ENCODE measurements at places on chromosomes 11 and 22.
A peak's percentile ranks its signal among the peaks of the same experiment; 100 is the strongest.

DNA sequence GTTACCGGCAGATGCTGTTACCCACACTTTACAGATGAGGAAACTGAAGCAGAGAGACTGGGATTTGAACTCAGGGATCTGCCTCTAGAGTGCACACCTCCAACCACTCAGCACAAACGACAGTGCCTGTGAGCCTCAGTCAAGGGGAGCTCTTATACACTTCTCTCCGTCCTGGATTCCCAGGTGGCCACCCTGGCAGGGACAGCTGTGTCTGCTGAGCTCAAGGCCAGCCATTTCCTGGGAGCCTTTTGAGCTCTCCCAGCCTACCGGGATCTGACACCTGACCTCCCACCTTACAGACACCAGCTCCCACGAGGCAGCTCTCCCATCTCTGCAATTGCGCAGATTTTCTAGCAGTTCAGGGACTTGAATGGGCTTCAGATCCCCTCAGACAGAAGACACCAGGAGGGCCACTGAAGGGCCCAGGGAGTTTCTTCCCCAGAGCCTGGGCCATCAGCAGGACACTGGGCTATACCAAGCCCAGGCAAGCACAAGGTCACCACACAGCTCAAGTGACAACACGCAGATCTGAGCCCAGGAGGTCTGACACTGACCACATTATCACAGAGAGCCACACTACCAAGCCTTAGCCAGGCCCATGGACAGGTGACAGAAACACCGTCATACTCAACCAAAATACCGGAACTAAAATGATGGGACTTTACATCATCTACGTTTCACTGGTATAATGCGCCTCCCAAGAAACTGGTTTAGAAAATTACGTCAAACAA lies 17.1 kb downstream of the PDGFB start:
- no peak for DNase-seq

GRCh38 chr11:67303835-67304411 lies 593 bp downstream of the SSH3 start:
- peak; percentile 75 for DNase-seq

GRCh38 chr11:44893308-44893822 lies 57.3 kb downstream of the TP53I11 start:
- DNase-seq: no peak

- DNase-seq: no peak
Measured at GRCh38 chr11:69812946-69813345, 6.3 kb downstream of the FGF3 start.

- DNase-seq: no peak
Measured at GRCh38 chr11:123393312-123393927, 36.6 kb upstream of the GRAMD1B start.

DNA sequence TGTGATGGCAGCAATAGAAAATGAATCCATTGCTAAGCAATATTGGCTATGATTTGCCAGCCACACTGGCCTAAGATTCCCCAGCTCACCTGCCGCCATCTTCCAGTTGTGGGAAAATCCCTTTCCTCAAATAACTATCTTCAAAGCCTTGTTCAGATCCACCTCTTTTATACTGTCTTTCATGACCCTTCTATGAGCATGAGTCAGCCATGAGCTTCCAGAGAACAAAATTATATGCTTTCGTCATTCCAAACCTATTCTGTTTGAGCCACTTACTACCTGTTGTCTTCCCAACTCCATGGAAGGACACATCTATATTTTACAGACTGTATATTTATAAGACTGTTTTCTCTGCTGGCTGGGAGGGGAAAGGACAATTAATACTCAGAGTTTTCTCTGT lies 25.0 kb upstream of the PRSS23 start:
- no peak for DNase-seq

DNA sequence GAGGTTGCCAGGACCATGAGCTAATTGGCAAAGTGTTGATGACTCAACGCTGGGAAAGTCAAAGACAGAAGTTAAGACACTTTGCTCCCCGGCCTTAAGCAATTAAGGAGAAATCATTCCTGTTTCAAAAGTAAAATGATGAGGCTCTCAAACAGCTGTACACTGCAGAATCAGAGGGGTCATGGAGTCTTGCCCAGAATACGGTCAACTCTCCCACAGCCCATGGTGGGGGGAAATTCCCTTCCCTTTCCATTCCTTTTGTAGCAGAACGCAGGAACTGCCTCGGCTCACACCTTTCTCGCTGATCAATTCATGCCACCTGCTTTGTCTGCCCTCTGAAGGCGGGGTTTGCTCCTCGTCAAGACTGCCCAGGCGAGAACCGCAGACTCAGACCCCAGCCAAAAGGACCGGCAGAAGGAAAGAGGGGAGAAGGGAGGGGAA lies 52.8 kb downstream of the MN1 start:
- peak; percentile 42 for DNase-seq

DNA sequence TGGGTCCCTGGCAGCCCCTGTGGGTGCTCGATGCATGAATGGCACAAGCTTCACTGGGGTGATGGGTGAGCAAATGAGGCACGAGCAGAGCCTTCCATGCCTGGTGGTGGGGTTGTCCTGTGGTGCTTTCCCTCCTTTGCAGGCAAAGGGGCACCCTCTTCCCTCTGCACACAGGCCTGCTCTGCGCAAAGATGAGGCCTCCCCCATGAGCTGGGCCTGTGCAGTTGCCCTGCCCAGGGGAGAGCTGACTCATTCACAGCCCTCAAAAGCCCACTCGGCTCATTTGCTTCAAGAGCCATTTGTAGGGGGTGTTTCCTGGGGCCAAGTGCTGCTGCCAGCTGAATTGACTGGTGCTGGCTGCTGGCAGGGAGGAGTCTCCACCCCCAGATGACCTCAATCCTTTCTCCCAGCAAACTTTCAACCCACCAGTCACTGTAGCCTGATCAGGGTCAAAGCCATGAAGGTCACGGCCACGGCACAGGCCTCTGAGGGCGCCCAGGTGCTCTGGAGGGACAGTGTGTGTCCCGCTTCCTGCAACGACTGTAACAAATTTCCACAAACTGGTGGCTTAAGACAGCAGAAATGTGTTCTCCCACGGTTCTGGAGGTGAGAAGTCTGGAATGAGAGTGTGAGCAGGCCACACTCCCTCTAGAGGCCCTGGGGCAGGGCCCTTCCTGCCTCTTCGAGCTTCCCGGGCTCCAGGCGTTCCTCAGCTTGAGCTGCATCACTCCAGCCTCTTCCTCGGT lies 48.8 kb upstream of the ANO1 start:
- DNase-seq: peak; percentile 55

GRCh38 chr11:57896361-57897145 lies 127.1 kb upstream of the OR9Q1 start:
- DNase-seq: no peak

DNA sequence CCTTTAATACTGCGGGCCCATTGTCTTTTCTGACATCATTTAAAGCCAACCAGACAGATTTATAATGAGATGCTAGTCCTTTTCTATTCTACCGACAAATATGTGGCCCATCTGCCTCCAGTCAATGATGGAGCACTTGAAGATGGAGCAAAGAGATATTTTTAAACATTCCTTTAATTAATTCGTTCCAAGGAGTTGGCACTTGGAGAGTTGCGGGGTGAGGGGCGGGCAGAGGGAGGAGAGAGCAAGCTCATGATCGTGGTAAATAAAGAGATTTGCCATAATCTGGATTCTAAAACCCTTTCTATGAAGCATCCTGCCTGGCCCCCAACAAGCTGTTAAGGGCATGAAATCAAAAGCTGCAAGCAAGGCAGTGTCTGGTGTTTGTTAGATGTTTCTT lies 5.0 kb downstream of the SLC1A2 start:
- no peak for DNase-seq

DNA sequence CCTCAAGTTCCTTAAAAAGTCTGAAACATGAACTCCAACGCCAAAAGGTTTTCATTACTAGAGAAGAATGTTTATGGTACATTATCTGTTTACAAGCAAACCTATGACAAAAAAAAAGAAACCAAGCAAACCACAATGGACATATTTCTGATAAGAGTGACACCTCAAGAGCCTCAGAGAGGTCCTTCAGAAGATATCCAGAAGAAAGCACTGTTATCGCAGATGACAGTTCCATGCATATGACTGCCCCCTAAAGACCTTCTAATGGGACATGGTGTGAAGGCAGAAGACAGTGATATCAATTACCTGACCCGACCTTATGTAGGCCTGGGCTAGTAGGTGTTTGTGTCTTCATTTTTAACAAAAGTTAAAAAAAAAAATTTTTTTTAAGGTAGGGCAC lies 3.1 kb downstream of the HDHD5 start:
- no peak for DNase-seq

DNA sequence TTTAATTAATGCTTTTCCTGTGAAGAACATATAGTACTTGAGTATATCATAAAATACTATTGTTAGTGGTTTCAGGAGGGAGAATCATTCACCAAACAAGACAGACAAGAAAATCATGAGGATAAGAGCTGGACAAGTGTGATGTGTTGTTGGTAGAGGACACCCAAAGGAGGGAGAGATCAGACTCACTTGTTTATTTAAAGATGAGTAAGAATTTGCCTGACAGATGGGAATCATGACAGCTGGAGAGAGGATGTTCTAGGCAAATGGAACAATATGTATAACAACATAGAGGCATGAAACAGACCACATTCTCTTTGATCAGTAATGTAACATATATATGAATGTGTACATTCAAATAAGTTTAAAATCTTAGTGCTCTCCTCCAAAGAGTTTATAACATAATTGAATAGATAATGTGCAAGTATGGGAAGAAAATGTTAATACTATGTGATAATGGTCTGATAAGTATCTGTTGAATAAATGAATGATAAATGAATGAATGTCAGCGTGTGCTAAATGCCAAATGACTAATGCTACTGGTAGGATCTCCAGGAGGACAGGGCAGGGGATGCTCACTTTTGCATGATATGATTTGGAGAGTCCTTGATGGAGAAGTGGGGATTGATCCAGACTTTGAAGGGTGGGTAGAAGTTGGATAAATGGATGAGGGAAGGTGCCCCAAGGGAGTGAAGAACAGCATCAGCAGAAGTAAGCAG lies 228.9 kb upstream of the SORL1-AS1 start:
- DNase-seq: no peak

- DNase-seq: peak; percentile 93
Measured at GRCh38 chr11:119338318-119338890, 2.3 kb downstream of the C1QTNF5 start.

GRCh38 chr11:102497061-102497460 lies 33.5 kb downstream of the MMP7 start:
- no peak for DNase-seq

GRCh38 chr11:11296434-11296833 lies 56.6 kb downstream of the CSNK2A3 start:
- DNase-seq: no peak

DNA sequence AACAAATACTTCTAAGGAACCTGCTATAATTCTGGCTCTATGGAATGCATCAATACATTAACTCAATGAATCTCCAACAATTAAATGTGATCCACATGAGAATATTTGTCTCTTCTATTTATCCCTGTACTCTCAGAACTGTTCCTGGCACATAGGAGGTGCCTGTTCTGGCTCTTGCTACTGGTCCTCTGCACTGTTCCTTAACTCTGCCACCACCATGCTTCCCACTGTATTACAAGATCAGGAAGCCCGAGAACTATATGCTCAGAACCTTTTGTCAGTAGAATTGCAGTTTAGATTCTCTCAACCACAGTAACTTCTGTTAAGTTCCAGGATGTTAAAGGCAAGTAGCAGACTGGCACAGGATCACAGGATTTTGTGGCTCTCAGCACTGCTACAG lies 376.3 kb upstream of the CCDC90B start:
- no peak for DNase-seq

GRCh38 chr22:36930041-36930935 lies 16.9 kb downstream of the CSF2RB start:
- no peak for DNase-seq

GRCh38 chr11:61951484-61952135 lies 1.5 kb downstream of the BEST1 start:
- no peak for DNase-seq

DNA sequence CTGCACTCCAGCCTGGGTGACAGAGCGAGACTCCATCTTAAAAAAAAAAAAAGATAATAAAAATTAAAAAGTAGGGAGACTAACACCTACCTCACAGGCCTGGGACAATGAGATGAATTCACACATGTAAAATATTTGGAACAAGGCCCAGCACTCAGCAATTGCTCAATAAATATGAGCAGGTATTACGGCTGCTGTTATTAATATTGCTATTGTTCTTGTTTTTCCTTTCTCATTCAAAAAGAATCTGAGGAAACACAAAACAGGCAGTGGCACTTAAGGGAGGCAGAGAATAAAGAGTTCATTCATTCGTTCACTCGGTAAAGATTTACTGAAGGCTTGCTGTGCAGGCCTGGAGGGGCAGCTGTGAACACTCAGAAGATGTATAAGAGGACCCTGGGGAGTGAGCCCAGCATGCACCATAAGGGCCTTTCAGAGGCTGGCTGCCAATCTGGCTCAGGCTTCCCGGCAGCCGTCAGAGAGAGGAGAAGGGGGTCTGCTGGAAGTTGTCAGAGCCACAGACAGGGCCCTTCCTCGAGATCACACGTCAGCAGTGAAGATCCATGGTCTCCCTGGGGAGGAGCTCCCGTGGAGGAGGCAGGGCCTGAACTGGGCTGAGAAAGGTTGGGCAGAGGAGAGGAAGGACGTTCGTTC lies 51.6 kb upstream of the TCF20 start:
- DNase-seq: peak; percentile 68

DNA sequence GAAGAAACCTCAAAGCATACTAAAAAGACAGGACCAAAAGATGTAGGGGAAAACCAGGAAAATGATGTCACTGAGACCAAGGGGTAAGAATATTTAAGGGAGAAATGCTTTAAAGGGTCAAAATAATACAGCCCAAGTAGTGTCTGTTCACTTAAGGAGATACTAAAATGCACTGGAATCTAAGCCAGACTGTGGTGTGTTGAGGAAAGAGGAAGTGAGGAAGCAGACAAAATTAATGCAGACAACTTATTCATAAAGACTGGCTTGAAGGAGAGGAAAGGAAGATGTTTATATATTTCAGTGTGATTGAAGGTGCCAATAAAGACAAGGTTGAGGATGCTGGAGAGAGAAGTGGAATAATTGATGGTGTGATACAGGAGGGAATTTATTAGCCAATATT lies 15.7 kb downstream of the ZNF215 start:
- DNase-seq: no peak

DNA sequence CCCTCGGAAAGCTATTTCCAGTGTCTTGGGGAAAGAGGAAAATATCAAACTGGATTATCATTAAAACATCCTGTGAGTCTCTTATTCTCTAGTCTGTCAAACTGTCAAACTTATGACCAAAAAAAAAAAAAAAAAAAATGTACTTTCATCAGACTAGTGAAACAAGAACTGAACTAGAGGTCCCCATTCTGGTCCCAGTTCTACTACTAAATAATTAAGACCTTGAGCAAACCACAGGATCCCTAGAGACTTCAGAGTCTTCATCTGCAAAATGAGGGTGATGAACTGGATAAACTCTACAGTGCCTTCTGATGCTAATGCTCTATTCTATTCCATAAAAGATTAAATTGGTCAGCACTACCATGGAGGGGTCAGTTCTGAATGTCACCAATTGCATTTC lies 105.8 kb downstream of the SERGEF start:
- no peak for DNase-seq

GRCh38 chr11:47850337-47850736 lies 2.2 kb upstream of the NUP160 start:
- no peak for DNase-seq
